Stimulated activated CD4-positive, alpha-beta T cell treated with anti-CD3 and anti-CD28 coated beads, Interleukin-4, amount 100 ng/mL, for 1 hour (primary cell): ENCODE measurements at places on chromosomes 4 and X.

DNA sequence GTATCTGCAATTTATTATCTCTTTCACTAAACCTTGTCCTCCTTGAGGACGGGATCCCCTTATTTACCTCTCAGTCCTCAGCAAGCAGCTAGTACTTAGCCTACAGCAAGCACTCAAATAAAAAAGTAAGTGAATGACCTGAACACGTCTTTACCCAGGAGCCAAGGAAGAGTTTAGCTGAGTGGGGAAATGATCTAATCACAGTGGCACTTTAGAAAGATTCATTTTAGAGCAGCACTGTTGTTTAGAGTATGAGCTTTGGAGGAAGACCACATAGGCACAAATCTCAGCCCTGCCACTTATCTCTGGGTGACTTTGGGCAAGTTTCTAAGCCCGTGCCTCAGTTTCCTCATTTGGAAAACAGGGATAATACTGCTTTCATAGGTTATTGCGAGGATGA, 2.7 kb downstream of the FAM120C start:
- DNase-seq = no peak

DNA sequence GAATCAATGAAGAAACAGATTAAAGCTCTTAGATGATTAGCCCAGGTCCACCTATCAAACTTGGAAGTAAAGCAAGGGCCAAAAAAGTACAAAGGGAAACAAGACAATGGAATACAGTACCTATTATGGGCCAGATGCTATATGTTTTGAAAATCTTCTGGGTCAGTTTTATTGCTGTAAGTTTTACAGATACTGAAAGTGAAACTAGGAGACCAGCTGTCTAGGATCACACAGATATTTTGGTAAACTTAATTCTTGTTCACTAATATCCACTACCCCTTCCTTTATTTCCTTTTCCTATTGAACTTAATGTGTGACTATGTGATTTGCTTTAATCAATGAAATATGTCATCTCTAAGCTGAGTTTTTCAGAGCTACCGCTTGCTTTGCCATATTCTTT, 505.4 kb upstream of the PITX2 start:
- DNase-seq = no peak

- DNase-seq = no peak
Observed at GRCh38 chrX:18702362-18703195, 4.9 kb upstream of the PPEF1 start.

DNA sequence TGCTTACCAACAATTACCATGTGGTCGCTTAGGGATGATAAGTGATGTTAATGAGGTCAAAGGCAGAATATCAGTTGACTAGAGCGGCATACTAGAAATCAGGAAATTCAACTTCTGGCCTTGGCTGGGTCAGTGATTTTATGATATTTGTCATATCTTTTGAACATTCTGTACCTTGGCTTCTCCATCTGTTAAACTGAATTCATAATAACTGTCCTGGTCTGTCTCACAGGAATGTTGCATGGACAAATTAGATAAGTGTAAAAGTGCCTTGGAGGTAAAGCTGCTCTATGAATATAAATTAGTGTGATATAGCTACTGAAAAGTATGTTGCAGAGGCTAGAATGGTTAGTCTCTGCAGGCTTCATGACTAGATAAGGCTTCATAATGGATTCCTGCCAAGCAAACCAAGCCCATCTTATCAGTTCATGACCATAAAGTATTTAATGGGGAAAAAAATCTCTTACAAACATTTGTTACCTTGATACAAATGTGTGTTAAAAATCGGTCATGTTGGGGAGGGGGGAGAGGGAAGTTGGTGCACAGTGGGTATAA, 104.6 kb upstream of the BMPR1B start:
- DNase-seq = no peak

DNA sequence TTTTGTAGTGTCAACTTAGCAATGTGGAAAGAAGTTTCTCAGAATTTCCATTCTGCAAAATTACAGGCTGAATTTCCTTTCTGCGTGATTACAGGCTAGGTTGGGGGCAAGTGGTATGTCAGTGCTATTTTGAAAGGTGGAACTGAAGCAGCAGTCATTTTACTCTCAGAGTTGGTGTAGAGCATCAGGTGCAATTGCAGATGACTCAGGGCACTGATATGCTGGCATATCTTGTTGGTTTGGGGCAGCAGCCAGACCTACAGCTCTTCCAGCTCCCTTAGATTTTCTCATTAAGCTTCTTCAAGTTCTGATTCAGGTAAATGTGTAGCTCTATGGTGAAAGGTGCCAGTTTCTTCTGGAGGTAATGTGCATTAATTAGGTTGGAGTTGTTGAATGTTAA, 930.7 kb upstream of the PCDH10 start:
- no peak for DNase-seq

- no peak for DNase-seq
Observed at GRCh38 chr4:173753408-173753807, 223.4 kb upstream of the HAND2 start.

- DNase-seq = no peak
Observed at GRCh38 chr4:182507805-182508204, 264.6 kb downstream of the TENM3 start.

DNA sequence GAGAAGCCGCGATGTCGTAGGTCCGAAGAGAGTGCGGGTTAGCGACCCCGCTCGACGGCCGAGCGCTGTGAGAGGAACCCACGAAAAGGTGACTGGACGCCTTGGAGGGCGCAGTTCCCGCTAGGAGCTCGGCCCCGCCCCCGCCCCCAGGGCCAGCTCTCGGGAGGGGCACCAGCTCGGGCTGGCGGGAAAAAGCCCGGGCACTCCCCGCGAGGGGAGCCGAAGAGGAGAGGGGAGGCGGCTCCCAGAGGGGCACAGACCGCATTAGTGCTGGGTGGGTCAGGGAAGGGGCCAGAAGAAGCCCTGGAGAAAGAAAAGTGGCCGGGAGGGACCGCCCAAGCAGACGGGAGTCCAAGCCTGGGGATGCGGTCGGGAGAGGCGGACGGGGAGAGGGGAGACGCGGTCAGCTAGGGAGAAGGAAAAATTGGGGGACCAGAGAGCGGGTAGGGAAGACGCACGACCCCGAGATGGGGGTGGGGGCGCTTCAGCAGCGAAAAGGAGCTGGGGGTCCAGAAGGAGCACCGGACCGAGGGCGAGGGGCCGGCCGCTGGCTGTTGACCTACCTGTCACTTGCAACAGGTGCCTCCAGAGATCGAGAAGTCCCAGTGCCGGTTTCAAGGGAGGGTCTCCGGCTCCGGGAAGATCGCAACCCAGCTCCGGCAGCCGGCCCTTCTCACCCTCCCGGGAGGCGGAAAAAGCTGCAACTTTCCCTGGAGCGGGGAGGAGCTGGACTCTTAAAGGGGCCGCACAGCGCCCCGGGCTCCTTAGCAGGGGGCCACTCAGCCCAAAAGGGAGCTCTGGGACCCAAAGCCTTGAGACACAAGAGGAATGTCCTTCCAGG, at the start of gene SYTL4:
Gene SYTL4, minus strand, starts transcription at position 681 of the 841 bp plus-strand sequence. CDS start 30,084 bp downstream, outside the sequence.
- DNase-seq = no peak

DNA sequence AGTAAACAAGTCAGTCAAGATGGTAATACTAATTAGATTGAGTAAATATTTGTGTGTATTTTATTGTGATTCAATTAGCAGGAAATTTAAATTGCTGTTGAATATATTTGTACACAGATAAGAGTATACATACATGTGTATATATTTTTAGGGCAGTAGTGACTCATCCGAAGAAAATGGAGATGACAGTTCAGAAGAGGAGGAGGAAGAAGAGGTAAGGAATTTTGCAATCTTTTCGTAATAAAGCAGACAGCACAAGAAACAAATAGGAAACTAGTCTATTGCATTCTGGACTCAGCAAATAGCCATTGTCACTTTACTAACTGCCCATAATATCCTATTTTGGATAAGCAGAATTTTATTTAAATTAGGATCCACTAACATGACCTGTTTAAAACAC, 6.6 kb downstream of the IBSP start:
- no peak for DNase-seq

GRCh38 chrX:11423362-11423818, 130.2 kb downstream of the AMELX start:
- no peak for DNase-seq
